ENCODE measurements at places on chromosomes 3 and 15.

- DNase-seq = no peak
Measured at GRCh38 chr3:89447243-89447642, 339.8 kb downstream of the EPHA3 start.

DNA sequence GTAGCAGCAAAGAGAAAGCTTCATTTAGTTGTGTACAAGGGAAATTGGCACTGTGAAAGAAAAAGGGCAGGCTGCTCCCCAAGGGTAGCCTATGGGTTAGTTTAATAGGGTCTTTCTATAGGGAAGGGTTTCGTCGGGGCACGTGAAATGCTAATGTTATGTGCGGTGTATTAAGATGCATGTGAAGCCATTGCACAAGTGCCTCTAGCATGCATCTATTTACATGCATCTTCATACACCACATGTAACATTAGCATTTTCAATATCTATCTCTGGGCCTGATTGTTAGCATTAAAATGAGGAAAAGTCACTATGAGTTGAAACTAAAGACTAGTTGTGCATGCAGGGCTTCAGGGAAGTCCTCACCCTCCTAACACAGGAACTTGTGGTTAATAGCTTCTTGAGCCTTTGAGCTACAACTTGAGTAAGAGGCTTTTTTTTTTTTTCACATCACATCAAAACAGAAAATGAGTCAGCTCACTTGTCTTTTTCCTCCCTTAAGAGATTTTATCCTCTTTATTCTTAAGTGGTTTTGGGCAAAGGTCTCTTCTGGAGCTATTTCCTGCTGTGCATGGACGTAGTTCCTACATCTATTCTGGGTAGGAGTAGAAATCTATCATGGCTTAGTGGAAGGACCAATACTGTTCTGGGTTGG lies 613.4 kb downstream of the ZPLD1 start:
- DNase-seq = no peak

DNA sequence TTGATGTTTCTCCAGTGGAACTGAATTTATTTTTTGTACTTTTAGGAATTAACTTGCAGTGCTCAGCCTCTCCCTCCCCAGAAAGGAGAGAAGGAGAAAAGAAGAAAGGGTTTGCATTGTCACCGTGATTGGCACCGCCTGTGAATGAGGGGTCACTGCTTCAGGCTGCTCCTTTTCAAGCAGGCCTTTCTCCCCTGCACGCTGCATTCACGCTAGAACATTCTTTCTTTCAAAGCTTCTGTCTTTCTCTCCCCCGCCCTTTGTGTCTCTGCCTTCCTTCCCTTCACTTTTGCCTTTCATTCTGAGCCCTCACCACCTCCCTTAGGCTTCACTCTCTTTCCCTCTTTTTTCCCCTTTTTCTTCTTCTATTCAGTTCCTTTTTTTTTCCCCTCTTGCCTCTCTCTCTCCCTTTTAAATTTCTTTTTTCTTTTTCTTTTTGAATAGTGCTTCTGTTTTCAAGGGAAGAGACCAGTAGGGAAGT lies 42.4 kb downstream of the ZNF710 start:
- DNase-seq = no peak

DNA sequence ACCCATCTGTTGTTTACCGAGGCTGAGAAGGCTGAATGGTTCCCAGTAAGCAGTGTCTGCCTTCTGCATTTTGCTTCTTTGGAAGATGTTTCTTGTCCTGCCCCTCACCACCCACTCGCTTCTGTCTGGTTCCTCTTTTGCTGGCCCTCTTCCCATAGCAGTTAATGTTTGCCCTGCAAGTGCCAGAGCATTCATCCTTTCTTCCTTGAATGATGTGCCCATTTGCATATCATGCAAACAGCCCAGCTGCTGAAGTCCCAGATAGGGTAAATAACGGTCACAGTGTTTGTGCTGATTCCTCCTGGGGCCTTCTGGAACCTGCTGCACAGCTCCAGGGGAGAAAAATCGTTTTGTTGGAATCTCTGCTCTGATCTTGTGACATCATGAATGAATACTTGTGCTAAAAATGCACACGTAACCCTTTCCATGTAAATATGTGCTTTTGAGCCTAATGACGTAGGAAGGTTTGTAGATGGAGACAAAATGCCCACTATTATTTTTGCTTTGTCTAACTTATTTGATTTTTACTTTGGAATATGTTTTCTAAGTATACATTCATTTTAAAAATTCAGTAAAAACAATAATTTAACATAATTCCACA lies 381.0 kb downstream of the SOX2 start:
- no peak for DNase-seq

DNA sequence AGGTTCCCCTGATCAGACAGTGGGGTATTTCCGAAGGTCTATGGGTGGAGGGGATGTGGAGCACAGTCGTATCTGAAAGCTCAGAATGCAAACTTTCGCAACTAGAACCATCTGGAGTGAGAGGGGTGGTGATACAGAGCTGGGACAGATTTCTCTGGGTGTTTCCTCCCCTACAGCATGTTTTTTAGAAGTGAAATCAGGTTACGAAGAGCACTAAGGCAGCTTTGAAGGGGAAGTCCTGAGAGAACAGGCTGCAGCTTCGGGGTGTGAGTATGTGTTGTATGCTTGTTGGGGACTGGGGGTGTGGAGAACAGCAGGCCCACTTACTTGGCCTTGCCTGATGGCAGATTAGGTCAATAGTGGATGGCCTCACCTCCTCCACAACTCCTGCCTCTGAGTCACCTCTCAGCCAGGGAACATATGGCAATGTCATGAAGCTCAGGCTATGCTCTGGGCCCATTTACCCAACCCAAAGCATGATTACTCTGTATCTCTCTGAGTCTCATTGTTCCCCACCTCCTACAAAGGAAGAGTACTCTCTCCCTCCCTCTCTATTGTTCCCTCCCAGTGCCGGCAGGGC lies 107.2 kb upstream of the RASGRP1 start:
- DNase-seq = no peak

- DNase-seq = no peak
Measured at GRCh38 chr3:196749125-196749524, 9.5 kb downstream of the PAK2 start.

GRCh38 chr15:68778876-68779275 lies 41.8 kb downstream of the ANP32A start:
- DNase-seq = no peak

GRCh38 chr15:52790169-52790708 lies at the start of gene ONECUT1:
Gene ONECUT1 (minus strand): TSS chr15:52790336. CDS start chr15:52789884, 452 bp downstream.
- peak; percentile 89 for DNase-seq

GRCh38 chr15:43268111-43269105 lies 1.7 kb upstream of the TGM5 start:
- DNase-seq = no peak

GRCh38 chr3:9781551-9781950 lies 10.7 kb downstream of the TADA3 start:
- DNase-seq = no peak

DNA sequence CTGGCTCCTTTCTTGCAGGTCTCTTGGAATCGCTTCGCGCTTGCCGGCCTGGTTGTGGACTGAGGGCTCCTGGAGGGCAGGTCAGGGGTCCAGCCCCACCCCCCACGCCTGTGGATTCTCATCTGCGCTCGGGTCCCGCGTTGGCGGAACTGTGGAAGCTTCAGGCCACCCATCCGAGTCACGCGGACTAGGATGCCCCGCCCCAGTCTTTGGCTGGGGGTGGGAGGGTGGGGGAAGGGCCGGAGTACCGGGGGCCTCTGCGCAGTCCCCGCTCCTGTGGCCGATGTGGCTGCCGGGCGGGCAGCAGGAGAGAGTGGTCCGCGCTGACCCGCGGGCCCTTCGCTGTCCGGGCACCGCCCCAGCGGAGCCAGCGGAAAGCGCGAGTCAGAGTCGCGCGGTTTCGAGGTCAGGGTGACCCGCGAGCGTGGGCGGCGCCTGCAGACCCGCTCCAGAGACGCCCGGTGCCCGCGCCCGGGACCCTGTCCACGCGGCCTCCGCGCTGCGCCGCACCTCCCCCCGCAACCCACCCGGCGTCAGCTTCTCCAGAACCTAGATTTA lies 114.2 kb downstream of the KLF13 start:
- peak; percentile 47 for DNase-seq

DNA sequence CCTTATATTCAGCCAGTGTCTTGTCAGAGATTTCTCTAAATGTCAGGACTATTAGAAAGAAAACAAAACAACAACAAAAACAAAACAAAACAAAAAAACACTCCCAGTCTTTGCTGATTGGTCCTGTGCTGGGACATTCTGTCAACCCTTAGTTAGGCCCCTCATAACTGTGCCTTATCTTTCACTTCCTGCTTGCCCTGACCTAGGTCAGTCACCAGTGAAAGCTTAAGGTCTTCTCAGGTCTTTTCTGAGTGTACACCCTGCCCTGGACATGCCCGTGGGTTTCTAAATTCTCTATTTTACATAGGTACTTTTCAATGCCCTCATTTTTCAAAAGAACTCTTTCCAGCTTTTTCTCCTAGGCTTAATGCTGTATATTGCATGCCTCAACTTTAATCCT lies 454.1 kb downstream of the GRM7 start:
- DNase-seq = no peak

GRCh38 chr15:80036071-80036470 lies 23.4 kb upstream of the ZFAND6 start:
- no peak for DNase-seq

- no peak for DNase-seq
Measured at GRCh38 chr3:108301695-108302404, 5.5 kb downstream of the HHLA2 start.

- DNase-seq = no peak
Measured at GRCh38 chr3:89649431-89649830, 542.0 kb downstream of the EPHA3 start.

- DNase-seq = peak; percentile 33
Measured at GRCh38 chr3:11096266-11097139, 57.8 kb upstream of the HRH1 start.

GRCh38 chr3:171614318-171614921 lies 154.2 kb upstream of the TNIK start:
- no peak for DNase-seq

DNA sequence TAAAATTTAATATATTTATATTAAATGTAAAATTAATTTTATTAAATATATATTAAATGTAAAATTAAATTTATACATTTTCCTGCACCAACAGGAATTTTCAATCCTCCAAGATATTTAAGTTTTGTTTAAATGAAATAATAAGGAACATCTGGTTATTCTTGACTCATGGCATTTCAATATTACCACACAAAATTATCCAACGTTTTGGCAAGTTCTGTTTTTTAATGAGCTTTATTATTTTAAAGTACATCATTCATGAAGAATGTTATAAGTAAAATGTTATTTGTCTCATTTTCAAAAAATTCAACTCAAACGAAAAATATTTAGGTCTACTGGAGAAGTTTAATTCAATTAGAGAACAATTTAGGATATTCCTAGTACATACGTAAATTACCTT lies 811.4 kb downstream of the NAALADL2 start:
- no peak for DNase-seq

DNA sequence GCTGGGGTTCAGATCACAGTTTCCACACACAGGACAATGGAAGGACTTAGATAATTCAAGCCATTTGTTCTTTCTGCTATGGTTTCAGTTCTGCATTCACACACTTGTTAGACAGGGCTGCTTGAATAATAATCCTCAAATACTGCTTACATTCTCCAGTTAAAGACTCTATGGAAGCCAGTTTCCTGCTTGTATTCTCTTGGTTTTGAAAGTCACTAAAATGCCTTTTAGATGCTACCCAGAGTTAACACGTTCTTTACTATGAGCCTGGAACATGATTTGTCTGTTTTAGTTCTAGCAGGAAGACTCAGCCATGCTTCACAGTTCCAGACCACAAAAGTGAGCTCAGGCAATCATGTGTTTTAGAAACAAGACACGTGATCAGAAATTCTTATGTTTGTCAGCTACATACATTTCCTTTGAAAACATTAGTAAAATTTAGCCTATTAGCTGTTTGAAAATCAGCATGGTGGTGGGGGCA lies 152.4 kb downstream of the LEKR1 start:
- no peak for DNase-seq

GRCh38 chr3:46835491-46835890 lies 27.8 kb downstream of the MYL3 start:
- DNase-seq = no peak

DNA sequence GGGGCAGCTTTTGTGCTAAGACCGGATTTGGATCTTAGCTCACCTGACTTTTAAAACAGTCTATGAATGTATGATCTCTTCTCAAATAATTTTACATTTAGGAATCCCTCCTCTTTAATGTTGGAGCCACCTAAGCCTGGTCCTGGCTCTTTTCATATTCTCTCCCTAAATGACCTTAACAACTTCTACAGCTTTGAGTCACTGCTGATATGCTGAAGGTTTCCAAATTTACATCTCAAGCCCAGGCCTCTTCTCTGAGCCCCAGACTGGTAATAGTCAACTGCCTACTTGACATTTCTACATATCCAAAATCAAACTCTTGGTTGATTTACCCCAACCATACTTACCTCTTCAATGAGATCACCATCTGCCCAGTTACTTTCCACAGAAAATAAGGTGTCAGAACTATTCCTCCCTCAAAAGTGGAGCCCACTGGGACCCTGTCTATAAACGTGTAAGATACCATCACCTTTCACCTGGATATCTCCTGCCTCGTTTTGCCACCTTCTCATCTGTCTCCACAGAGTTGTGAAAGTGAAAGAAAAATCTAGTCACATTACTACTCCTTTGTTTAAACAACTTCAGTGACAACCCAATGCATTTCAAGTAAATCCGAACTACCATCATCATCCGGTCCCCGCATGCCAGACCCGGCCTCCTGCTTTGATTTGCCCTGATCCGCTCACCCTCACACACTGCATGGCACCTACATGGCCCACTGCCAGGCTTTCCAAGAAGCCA lies 48.8 kb downstream of the UBP1 start:
- no peak for DNase-seq

- DNase-seq = no peak
Measured at GRCh38 chr15:90982135-90982534, 12.2 kb downstream of the PRC1 start.

DNA sequence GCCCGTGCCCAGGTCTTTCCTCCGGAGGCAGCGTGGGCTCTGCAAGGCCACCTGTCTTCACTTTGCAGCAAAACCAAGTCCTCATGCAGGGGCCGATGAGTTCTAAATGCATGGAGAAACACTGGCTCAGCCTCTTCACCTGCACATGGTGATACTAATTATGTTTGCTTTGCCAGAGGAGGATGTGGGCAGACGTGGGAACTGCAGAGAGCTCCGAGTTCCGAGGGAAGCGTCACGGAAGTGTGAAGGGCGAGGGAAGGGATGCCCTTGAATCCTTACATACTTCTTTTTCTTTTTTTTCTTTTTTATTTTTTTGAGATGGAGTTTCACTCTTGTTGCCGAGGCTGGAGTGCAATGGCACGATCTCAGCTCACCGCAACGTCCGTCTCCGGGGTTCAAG lies 74.8 kb downstream of the GABRG3 start:
- no peak for DNase-seq
